ENCODE measurements at places on chromosomes 12 and 14.

GRCh38 chr12:111270774-111271173 lies 98.1 kb downstream of the PHETA1 start:
- DNase-seq = no peak

- no peak for DNase-seq
Measured at GRCh38 chr12:57628280-57629191, 4.5 kb downstream of the B4GALNT1 start.

DNA sequence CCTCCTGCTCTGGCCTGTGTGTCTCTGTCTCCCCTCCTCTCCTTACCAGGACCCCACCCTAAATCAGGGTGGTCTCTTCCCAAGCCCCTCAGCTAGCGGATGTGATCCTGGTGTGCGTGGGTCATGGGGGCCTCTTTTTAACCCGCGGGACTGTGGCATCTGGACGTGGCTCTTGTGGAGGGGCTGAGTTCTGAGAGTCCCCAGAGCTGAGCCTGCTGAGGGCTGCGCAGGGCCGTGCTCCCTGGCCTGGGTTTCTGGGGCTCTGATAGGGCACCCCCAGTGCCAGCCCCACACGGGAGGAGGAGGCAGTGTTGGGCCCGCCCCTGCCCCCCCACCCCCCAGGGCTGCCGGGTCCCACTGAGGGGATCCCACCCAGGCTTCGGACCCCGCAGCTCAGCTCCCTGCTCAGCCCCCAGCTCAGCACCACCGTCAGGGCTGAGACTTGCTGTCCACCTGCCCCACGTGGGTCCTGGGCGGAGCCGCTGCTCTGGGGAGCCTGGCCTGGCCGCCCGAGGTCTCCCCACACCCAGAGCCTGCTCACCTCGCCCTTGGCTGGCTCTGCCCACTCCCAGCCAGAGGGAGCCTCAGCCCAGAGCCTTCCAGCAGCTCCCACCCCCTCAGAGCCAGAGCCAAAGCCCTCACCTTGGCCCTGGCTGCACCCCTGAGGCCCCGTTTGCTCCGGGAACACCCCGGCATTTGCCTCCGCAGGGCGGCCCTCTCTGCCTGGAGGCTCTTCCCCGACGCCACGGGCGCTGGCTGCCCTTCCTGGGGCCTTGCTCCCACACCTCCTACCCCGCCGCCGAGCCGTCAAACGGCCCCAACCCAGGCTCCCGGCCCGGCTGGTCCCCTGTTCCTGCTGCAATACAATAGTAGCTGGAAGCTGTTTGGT lies 31.5 kb downstream of the NOC4L start:
- no peak for DNase-seq

DNA sequence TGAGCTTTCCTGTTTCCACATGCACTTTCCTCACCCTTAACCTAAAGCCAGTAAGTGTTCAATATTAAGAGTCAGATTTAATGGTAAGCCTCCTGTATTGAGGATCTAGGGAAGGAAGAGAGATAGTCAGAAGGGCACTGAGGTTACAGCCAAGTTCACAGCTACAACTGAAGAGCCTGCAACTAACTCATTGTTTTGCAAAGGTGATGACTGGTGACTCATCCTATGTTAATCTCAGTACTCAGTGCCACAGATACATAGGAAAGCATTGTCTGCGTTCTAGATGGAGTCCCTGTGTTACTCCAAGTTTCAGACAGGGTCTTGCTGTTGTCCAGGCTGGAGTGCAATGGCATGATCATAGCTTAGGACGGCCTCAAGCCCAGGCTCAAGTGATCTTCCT lies 157.0 kb upstream of the RBM19 start:
- DNase-seq = no peak

- no peak for DNase-seq
Measured at GRCh38 chr12:26361964-26362363, 166.6 kb downstream of the SSPN start.

DNA sequence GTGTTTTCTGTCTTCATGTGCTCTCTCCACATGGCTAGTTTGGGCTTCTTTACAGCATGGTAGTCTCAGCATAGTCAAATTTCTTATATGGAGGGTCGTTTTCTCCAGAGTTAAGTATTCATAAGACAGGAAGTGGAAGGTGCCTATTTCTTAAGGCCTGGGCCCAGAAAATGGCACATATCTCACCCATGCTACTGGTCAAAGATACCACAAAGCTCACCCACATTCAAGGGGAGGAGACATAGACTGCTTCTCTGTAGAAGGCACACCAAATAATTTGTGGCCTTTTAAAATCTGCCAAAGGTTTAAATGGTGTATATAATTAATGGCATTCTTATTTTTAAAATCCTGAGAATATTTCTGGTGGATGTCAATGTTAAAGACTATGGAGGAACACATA lies 44.8 kb downstream of the CCDC91 start:
- no peak for DNase-seq

GRCh38 chr12:85182699-85183098 lies 97.3 kb upstream of the ALX1 start:
- no peak for DNase-seq

DNA sequence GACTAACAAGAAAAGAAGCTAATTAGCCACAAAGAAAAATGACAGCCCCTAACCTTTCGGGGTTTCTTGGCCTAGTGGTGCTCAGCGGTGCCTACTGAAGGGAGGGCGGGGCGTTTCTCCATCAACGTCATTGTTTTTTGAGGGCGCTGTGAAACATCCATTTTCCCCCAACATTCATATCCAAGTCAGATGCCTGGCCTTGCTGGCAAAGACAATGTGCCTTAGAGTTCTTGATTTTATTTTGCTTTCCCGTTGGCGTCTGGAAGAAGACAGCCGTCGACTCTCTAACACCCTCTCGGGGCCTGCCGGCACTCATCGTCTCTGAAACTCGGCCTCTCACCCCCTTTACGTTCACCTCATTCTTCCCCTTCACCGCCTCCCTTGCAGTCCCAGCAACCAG lies 154.5 kb downstream of the PHETA1 start:
- DNase-seq = no peak

GRCh38 chr14:56886471-56887062 lies 76.3 kb upstream of the OTX2 start:
- DNase-seq = no peak

DNA sequence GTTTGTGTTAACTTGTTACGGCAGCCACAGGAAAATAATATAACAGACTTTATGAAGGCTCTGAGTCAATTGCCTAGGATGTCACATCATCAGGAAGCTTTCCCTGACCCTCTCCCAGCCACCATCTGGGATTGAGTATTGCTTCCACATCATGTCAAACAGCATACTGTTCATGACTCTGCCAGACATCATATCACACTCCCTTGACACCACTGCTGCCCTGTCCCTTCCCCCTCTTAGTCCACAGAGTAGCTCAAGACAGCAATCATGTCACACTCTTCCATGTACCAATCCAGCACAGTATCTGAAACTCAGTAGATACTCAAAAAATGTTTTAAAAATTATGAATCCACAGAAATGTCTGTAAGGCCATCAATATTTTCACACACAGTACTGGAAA lies 168.0 kb downstream of the PIK3C2G start:
- no peak for DNase-seq

Measured in hippocampal formation (tissue), 2 donors.